ENCODE measurements at places on chromosomes 1 and 21.

- peak; percentile 76 for DNase-seq
These were observed 20.4 kb downstream of the H3-3A start for GRCh38 chr1:226082959-226083301.

DNA sequence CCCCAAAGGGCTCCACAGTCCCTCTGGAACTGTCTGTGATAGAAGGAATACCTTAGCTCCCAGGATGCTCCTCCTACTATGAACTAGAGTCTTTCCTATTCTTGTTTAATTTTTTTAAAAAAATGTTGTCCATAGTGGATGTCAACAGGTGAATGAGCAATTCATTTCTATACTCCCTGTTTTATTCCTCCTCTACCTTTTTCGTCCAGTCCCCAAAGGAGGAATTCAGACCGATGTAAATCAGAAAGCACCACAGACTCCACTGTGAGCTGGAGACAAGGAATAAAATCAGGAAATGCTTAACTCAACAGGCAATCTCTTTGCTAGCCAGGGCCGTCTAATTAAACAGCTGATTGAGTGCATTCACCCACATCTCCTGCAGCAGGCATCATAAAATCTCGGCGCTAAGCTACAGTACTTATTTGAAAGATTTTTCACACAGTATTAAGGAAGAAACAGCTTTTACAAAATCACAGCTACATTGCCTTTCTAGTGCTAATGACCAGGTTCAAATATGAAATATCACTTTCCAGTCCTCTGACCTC, 381.6 kb downstream of the SIPA1L2 start:
- no peak for DNase-seq

DNA sequence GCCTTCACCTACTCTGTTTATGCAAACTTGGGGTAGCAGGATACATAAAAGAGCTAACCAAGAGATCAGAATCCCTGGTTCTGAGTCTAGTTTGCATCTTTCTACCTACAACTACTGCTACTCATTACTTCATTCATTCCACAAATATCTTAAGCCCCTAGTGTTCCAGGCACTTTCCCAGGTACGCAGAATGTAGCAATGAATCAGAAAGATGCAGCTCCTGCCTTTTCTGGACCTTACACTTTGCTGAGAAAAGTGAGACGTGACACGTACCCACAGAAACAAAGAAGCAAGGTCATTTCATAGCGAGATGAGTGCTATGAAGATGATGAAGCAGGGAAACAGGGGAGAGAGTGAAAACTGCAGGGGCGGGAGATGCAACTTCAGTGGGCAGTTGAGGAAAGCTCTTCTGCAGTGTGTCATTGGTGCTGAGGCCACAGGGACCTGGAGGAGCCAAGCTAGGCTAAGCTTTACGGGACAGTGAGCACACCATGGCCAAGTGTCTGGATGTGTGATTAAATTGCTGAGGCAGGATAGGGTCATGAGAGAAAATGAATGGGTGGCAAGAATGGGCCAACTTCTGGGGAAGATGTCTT, 167.9 kb downstream of the TNFSF18 start:
- no peak for DNase-seq

DNA sequence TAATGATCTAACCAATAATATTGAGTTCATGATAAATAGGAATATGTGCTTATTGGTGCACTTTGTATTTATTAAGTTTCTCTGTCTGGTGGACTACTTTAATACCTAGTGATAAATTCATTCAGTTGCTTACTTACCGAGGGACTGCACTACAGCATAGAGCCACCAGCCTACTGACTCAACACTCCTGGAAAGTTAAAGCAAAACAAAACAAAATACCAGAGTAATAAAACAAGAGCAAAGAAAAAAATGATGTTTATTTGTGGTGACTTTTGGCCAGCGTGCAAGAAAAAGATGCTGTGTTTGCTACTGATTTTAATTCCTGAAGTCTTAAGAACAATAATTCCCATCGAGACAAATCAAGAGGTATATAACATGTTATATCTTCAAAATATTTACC, 586.3 kb downstream of the PLA2G4A start:
- DNase-seq, result no peak

DNA sequence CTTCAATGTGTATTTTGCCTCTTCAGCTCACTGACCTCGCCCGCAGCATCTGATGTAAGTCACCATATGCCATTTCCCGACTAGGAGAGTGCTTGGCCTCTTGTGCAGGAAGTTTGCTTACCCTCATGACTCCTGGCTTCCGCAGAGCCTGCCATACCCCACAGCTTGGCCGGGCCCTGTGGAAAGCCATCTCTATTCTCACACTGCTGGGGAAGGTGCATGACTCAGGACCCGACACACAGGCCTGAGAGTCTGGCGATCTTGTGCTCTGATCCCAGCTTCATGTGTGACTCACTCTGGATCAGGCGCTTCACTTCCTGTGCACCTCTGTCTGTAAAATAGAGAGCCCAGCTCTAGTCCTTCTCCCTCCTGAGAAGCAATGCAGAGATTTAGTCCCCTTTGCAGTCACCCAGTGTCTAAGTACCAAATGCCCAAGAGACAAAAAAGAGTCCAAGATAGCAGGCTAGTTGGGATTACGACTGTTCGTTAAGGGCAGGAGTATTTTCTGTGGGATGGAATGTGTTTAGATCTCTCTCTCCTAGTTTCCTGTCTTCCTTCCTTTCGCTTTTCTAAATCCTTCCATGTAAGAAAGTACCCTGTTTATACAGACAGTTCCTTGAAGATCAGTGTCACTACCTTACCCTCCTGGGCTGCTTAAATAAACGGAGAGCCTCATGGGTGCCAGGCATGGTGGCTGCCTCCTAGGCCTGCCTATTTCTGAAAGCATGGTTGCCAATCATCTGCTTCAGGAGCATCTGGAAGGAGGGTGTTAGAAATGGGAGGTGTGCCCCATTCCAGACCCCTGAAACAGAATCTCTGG, 62.8 kb upstream of the KIF26B start:
- DNase-seq, result peak; percentile 91

DNA sequence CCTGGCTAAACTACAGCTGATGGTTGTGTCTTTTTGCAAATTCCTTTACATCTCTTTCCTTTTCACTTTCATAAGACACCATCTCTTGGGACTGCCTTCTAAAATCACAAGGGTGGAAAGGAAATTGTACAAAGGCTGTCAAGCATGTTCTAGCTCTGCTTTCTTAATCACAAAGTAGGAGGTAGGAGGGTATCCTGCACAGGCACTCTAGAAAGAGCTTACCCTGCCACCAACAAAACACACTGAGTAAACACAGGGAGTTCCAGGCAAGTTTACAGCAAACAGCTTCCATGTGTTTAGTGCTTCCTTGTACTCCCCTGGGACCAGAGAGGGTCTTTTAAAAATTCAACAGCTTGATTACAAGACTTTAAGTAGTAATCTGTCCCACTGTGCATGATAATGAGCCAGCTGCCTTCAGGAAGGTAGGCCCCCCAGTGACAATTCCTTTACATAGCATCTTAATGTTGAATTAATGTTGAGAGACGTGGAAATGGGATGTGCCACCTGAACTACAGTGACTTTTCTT, 2.4 kb downstream of the PLPP3 start:
- peak; percentile 39 for DNase-seq

- no peak for DNase-seq
These were observed 56.7 kb downstream of the UCK2 start for GRCh38 chr1:165884009-165884689.

- no peak for DNase-seq
These were observed 11.0 kb downstream of the NHLH2 start for GRCh38 chr1:115829947-115830346.

DNA sequence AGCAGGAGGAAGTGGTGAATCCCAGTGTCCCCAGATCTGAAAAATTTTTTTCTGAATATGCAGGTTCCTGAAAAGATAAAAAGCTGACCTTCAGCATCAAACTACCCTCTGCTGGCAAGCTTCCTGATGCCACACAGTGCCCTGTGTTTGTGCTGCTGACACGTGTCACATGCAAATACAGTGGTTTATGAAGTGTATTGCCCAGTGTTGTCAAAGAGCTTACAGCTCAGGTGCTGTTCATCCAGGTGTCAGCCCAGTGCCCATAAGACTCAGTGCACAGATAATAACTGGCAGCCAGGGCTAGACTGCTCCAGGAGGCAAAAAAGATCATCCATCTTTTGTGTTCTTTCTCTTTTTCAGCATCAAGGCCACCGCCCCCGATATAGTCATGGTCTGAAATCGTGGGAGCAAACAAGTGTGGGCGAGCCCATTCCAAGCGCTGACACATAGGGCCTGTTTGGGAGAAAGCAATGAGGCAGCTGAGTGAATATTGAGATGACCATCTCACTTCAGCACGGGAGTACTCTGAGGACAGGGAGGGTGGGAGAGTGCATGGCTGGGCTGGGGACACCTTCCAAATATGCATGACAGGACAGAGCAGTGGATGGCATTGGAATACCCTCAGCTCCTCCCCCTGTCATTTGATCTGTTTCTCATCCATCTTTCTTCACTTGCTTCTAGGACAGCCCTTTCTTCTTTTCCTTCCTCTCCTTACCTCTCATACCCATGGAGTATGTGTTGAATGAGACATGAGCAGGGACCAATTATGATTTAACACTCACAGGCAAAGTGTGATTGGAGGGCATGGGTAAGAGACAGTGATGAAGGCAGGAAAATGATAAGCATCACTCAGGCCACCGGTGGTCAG, 6.4 kb upstream of the KCNK1 start:
- DNase-seq, result no peak

DNA sequence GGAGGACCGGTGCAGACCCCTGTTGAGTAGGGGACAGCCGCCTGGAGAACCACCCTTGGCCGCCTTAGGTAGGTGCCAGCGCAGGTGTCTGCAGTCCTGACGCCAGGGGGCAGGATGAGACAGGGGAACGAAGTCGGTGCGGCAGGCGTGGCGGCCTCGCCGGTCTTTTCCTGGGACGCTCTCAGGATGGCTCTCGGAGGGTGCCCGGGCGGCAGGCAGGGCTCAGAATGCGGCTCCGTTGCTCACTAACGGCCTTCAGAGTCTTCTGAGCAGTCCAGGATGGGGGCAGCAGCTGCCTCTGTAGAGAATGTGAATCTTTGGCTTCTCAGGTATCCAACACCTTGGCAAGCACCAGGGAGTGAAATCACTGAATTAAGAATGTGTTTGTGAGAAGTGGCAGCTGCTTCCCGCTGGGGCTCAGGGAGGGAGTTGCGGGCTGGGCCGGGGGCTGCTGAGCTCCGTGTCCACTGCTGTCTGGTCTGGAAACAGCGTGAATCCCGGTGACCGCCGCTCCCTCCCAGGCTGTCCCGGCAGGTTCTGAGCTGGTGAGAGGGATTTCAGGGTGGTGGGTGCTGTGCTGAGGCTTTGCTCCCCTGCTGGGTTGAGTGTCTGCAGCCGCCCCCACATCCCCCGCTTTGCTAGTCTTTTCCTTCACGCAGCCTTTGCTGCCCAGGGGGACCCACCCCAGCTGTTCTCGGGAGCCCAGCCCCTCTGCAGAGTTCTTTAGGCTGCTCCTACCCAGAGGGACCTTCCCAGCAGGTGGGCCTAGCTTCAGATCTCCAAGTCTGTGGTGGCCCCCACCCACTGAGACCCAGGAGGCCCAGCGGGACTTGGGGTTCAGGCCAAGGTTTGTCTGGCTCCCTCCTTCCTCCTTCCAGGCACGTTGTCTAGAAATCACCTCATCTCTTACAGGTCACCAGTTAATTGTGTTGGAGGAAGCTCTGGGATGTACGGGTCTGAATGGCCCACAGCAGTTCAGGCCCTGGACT, 11.1 kb upstream of the C1orf174 start:
- DNase-seq, result peak; percentile 73

DNA sequence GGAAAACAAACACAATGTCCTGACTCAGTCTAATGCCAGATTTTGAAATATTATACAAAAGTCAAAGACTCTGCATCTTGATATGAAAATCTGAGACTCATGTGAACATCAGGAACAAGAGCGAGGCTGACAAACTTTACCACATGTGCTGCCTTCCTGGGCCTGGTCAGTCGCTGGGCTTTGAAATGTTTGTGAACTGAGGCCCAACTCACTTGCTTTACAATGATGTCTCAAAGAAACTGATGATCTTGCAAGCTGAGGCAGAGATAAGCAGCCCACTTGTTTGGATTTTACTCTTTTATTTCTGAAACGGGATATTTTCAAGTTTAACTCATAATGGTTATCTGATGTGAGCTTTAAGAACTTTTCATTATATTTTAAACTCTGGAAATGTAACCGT, 2.1 kb downstream of the BCAR3 start:
- DNase-seq, result no peak

GRCh38 chr1:12811409-12811784, 19.8 kb downstream of the PRAMEF11 start:
- no peak for DNase-seq

- no peak for DNase-seq
These were observed 41.7 kb downstream of the TMEM53 start for GRCh38 chr1:44632598-44632997.
